Hair follicular keratinocyte (primary cell): ENCODE measurements at places on chromosomes 6 and 20. TPM values are rescaled to one million over a fixed set of nuclear protein-coding genes. Genes with fewer than 3 reads are reported as not detected.

CST4 gene
- not detected in 2 replicates for total RNA-seq

PHF10 gene
- 7.5 and 9.3 TPM in 2 replicates for total RNA-seq

ISM1 gene
- 1.0 and 4.4 TPM in 2 replicates for total RNA-seq

HLA-G gene
- total RNA-seq = 0.23 TPM in 1 of 2 replicates, not detected in the other

GLP1R gene
- not detected in 2 replicates for total RNA-seq

AIF1 gene
- not detected in 2 replicates for total RNA-seq

PET117 gene
- total RNA-seq = 11.6 and 15.5 TPM in 2 replicates

LST1 gene
- total RNA-seq = not detected in 2 replicates

KIFC1 gene
- 14.0 and 50.8 TPM in 2 replicates for total RNA-seq

ANGPT4 gene
- not detected in 2 replicates for total RNA-seq

C2 gene
- total RNA-seq = not detected in 2 replicates

SCAND1 gene
- 91.4 and 103 TPM in 2 replicates for total RNA-seq

TPD52L1 gene
- 83.5 and 127 TPM in 2 replicates for total RNA-seq

FAM229B gene
- 3.7 and 6.6 TPM in 2 replicates for total RNA-seq

GGTLC1 gene
- not detected in 2 replicates for total RNA-seq

SAPCD1 gene
- total RNA-seq = 0.70 and 1.5 TPM in 2 replicates

PREX1 gene
- total RNA-seq = 0.08 and 0.76 TPM in 2 replicates

HLA-DRB5 gene
- total RNA-seq = not detected in 2 replicates

PRKN gene
- total RNA-seq = 0.39 TPM in 1 of 2 replicates, not detected in the other

RIMS4 gene
- not detected in 2 replicates for total RNA-seq

ATF6B gene
- total RNA-seq = 16.0 and 22.0 TPM in 2 replicates

LATS1 gene
- 11.5 and 14.4 TPM in 2 replicates for total RNA-seq

TPX2 gene
- total RNA-seq = 36.5 and 95.4 TPM in 2 replicates

PRL gene
- total RNA-seq = not detected in 2 replicates

ATP6V1G2 gene
- total RNA-seq = 0.11 and 0.16 TPM in 2 replicates

IP6K3 gene
- total RNA-seq = not detected in 2 replicates

THBD gene
- total RNA-seq = 16.9 and 30.9 TPM in 2 replicates
